ENCODE measurements at places on chromosomes 6 and 20.

GRCh38 chr20:17536944-17537444, 5.8 kb upstream of the BFSP1 start:
- DNase-seq = peak; percentile 26

GRCh38 chr20:63080411-63080810, 73.6 kb upstream of the BHLHE23 start:
- no peak for DNase-seq

GRCh38 chr6:168152306-168152963, 73.4 kb upstream of the FRMD1 start:
- no peak for DNase-seq

- DNase-seq = no peak
Observed at GRCh38 chr6:168528474-168529095, 87.6 kb downstream of the SMOC2 start.

DNA sequence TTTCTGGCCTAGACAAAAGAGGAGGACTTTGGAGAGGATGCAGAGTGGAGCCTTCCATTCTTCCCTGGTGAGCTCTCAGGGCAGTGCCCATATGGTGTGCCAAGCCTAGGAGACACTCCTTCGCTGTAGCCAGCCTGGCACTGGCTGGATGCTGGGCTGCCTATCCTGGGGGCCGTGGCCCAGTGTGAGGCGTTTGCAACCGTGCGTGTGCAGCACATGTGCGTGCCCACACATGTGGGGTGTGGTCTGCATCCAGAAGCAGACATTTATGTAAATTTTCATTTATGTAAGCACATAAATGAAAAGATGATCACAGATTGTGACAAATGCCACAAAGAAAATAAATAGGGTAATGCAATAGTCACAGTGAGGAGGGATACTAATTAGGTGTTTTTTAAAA, 35.8 kb upstream of the ZNF831 start:
- DNase-seq = no peak

DNA sequence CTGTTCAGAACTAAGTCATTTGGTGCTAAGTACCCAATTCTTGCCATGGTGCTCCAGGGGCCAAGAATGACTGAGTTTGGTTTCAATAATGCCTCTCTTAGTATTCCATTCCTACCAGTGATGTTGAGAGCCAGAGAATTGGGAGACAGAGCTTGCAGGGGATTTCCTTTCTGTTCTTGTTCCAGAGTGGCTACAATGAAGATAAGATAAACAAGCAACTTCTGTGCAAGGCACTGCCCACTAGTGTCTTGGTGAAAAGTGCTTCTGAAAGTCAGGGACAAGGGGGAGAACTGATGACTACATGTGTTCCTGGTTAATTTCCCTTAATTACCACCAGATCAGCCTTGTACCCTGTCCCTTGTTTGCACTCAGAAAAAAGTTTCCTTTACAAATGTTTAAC, 421.6 kb downstream of the BCKDHB start:
- DNase-seq = no peak

DNA sequence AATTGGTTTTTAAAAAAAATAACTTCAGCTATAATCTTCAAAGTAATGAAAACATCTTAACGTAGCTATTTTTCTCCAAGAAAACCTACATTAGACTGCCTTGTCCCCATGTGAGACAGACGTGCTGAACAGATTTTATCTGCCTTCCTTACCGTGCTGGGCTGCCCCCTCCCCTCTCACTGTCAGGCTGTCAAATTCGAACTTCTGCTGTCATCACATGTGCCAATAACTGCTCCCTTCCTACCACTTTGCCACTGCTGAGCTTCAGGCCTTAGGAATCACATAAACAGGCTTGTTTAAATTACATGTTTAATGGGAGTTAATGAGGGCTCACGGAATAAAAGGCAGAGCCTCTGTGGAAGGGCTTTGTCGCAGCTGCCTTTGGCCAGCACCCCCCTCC, 77.0 kb upstream of the NHSL1 start:
- DNase-seq = no peak

GRCh38 chr20:57082357-57082945, 184.0 kb downstream of the BMP7 start:
- no peak for DNase-seq

DNA sequence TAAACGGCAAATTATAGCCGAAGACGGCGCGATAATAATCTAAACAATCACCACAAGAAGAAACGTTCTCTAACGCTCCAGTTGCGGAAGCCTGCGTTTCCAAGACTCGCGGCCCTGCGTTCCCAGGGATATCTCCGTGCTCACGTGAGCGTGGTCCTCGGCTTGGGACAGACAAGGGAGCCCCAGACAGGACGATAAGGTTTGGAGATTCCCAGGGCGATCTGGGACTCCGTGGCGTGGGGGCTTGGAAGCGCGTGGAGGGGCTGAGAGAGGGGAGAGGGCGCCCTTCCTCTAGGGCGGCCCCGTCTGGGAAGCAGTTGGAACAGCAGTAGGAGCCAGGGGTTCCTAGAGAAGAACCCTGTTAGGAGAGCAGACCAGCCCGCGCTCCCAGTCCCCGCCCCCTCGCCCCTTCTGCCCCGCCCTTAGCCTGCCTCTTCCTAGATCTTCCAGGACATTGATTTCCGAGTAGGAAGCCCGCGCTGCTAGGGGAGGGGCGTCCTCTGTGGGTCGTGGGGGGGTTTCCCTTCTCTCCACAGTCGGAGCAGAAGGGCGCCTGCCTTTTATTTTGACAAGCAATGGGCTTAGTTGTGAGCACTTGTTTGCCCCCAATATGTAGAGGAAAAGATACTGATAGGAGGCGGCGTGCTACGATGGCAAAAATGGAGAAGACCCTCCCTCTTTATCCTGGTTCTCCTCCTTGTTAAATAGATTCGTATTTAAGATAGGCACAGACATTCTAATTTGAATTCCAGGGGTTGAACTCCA, 10.6 kb downstream of the NRN1 start:
- no peak for DNase-seq

DNA sequence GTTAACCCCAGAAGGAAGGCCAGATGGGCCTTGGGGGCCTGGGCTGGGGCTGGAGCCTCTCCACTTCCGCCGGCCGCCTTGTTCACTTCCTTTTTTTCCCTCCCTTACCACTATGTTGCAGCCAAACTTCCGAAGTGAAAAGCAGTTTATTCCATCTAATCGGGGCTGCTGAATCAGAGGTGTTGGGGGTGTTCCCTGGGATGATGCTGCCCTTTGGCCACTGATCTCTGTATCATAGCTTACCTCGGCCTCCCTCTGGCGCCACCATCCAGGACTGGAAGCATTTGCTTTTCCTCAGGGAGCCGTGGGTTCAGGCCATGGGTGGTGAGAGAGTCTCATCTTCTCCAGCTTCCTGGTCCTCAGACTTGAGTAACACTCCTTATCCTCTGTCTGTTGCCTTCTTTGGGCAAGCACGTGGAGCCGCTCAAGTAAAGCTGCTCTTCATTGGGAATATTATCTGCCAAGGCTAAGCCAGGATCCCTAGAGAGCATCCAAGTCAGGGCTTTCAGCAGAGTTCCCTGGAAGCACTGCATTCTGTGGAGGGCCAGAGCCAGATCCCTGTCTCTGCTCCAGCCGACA, 39.6 kb downstream of the SLX4IP start:
- no peak for DNase-seq

DNA sequence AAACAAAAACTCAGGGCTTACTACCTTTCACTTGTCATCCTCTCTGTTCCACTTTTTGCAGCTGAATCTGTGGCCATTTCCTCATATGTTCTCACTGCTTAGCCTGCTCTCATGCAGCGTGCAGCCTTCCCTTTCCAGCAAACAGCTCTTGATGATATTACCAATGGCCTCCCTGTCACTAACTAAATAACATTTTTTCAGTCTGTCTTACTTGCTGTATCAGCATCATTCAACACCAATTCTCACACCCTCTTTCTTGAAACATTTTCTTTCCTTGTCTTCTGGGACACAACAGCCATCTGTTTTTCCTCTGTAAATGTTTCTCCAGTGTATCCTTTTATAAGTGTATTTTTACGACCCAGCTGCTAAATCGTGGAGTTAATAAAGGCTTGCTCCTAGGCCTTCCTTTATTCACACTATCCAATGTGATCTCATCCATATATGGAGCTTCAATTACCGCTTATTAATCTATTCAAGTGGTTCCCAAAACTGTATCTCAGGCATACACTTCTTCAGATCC, 523.6 kb upstream of the RNF217 start:
- no peak for DNase-seq

GRCh38 chr6:148959008-148959407, 212.2 kb downstream of the UST start:
- DNase-seq = no peak

DNA sequence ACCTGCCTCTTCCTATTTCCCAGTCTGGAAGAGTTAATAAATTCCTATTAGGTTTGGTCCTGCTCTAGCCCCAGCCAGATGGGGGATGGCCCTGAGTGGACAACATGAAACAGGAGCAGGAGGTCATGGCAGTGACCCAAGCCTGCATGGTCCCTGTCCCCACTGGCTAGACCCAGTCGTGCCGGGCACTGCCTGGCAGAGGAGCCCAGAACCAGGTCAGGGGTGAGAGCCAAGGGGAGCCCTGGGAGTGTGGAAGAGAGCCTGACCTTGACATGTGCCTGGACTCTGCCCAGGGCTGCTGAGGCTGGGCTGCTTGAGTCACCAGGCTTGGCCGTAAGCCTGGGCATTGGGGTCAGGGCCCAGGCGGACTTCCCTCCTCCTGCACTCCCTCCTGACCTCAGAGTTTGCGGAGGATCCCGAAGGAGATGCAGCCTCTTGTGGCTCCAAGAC, 3.6 kb downstream of the AVP start:
- DNase-seq = no peak

DNA sequence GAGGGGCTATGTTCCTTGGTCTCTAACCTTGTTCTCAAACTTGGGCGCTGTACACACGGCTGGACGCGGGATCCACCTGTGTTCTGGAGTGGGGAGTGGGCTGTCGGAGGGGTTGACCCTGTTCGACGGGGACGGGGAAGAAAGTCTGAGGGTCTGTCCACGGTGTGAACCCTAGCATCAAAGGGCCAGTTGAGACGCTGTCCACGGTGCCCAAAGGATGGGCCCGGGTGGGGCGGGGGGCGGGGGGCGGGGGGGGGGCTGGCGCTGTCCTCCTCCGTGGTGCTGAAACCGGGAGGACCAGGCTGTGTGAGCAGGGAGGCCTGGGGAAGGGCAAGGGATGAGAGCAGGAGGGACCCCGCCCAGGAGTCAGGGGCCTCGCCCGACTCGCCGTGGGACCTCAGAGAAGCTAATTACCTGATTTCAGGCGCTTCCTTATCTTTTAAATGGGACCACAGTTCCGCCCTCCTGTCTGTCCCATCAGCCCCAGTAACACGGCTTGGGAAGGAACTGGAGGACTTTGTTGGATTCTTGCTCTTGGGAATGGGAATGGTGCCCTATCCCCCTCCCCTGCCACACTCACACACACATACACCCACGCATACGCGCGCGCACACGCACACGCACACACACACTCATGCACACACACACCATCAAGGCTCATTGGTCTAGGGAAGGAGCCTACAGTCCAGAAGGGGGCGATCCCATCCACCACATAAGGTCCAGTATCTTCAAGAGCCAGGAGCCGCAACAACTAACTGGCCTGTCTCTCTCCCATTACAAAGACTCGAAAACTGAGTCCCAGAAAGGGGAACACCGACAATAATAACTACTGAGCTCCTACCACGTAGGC, 1.0 kb upstream of the VSTM2L start:
- no peak for DNase-seq

- no peak for DNase-seq
Observed at GRCh38 chr20:8755340-8756118, 313.4 kb upstream of the PLCB4 start.

DNA sequence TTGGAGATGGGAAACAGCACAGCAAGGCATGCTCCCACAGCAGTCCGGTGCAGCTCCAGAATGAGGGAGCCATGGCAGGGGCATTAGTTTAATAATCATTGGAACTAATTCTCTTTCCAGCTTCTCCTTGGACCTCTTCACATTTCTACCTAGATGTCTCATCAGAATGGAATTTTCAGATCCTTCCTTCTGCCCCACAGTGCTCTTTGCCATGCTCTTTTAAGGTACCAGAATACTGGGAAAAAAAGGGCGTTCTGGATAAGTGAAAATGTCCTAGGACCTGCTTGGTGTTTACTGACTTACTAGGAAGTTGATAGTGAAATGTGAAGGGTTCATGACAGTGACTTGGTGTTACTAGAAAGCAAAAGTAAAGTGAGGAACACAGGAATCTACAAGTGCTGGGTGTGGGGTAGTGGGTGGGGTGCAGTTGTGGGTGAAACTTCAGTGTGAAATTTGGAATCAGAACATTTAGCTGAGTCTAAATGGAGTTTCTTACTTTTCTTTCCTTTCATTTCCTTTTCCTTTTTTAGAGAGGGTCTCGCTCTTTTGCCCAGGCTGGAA, 207.1 kb downstream of the ARID1B start:
- DNase-seq = no peak

- DNase-seq = no peak
Observed at GRCh38 chr6:788058-788457, 95.1 kb upstream of the EXOC2 start.

- DNase-seq = no peak
Observed at GRCh38 chr6:142240179-142240578, 61.6 kb upstream of the ADGRG6 start.

DNA sequence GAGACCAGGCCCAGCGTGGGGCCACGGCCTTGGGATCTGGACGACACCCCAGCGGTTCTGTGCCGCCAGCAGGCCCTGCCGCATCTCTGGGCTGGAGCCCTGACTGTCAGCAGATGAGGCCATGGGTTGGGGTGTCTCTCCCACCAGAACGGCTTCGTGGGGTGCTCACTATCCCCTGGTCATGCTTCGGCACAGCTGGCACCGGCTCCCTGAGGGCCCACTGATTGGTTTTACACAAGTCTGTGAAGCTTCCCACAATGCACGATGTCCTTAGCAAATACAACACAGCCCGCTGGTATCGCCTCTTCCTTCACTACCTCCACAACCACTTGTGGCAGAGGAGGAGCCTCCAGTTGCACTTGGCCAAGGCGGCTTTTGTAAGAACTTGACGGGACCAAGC, 94.3 kb downstream of the THBS2 start:
- no peak for DNase-seq

GRCh38 chr20:23021541-23021940, 13.6 kb upstream of the SSTR4 start:
- no peak for DNase-seq

DNA sequence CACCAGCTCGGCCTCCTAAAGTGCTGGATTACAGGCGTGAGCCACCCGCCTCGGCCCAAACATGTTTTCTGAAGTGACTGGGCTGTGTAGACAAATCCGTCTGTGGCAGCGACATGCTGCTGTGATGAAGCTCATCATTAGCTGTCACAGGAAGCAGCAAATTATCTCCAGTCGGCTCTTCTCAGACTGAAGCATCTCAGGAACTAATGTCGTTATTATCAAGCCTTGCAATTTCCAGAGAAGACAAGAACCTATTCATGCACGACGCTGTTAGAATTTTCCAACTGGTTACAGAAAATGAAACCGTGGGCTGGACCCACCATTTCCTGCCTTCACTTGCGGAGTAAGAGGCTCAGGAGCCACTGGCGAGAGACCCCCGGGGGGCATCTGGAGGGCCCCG, 17.1 kb upstream of the NTSR1 start:
- DNase-seq = no peak

- no peak for DNase-seq
Observed at GRCh38 chr6:81682235-81682795, 70.2 kb downstream of the TENT5A start.

GRCh38 chr6:89281779-89282246, 33.3 kb downstream of the GABRR2 start:
- DNase-seq = no peak
